ENCODE measurements at places on chromosomes 4 and X.
A peak's percentile ranks its signal among the peaks of the same experiment; 100 is the strongest.

DNA sequence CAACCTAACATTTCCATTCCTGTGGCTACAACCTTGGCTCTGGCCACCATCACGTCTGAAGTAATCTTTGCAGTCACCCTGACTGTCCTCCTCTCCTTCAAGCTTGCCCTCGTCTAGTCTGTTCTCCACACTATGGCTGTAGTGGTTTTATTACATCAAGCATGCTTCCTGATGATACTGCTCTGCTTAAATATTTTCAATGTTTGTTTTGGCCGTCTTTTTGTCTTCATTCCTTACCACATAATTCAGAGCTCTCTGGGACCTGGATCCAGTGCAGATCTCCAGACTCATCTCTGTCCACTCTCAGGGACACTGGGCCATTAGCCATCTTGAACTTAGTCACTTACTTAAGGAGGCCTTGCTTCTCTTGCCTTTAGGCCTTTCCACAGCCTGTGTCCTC is 27.7 kb upstream of the FREM3 start:
- no peak for DNase-seq

DNA sequence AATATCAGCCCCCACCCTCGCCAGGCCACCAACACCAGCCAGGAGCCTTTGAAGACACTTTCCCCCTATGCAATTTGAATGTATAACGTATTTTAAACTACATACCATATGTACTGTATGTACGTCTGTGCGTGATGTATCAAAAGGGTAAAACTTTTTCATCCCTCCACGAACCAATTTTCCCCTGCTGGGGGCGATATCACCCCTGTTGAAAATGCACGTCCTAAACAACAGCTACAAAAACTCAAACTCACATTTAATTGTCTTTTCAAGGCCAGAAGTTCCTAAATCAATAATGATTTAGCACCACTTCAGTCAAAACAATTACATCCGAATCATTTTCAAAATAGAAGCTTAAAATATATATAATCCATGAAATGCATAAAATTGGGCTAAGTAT is 1.4 kb downstream of the VEGFD start:
- DNase-seq: no peak

DNA sequence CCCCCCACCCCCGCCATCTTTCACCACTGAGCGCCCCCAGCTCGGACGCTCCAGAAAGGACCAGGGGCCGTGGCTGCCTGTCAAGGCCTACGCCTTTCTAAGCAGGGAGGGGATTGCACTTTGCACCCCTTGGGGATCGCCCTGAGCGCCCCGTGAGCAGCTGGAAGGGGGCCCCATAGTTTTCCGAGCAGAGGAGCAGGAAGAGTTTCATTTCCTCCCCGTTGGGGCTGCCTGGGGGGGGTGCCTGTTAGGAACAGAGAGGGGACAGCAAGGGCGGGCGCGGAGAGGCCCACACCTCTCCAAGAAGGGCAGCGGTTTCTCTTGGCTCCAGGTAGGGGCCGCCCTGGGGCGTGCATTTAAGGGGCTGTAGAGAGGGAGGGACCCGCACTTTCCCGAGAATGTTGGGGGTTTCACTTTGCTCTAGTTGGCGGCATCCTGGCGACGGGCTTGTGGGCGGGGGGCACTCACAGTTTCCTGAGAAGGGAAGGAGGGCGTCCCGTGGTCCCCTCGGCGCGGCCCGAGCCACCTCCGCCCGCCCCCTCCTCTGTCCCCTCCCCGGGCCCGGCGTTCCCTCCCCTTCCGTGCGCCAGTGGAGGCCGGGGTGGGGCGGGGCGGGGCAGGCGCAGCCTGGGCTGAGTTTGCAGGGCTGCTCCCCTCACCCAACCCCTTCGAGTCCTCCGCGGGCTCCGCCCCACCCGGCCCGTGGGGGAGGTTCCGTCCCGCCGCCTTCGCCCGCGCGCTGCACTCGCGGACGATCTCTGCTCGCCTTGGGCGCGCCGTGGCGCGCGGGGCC is 82.3 kb upstream of the CD99 start:
- peak; percentile 61 for DNase-seq

- DNase-seq: no peak
Measured at GRCh38 chr4:107747748-107748486, 27.9 kb upstream of the PAPSS1 start.
